Stimulated activated CD8-positive, alpha-beta memory T cell treated with anti-CD3 and anti-CD28 coated beads, Interleukin-7, amount 100 ng/mL, for 1 hour (primary cell): ENCODE measurements at places on chromosomes 3 and 15.

GRCh38 chr3:111315930-111316587, 225.9 kb upstream of the CD96 start:
- no peak for DNase-seq

- no peak for DNase-seq
Observed at GRCh38 chr3:32684029-32684799, 774 bp upstream of the CNOT10 start.

DNA sequence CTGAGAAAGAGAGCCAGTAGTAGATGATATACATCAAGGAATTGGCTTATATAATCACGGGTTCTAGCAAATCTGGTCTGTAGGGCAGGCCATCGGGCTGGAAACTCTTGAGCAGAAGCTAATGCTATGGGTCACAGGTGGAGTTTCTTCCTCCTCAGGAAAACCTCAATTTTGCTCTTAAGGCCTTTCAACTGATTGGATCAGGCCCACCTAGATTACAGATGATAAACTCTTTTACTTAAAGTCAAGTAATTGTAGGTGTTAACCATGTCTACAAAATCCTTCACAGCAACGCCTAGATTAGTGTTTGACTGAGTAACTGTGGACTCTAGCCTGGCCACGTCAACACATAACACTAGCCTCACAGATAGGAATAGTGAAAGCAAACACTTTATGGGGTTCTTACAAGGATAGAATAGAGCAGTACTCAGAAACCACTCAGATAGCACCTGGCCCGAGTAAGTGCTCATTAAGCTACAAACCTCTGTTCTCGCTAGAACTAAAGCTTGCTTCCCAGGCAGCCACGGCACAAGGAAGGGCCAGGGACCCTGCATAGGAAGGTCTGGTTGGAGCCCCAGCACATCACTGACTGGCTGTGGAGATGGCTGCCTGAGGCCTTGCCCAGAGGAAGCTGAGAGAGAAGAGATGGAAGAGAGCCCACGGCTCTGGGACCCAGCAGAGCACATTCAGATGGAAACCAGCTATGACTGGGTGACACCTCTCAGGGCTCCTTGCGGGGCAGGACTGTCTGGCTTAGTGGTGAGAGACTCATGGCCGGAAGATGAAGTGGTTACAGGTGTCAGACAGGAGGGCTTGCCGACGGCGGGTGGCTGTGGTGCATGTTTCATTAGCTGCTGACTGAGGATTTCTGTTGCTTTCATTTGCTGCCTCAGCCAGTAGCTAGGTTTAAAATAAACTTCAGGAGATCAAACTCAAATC, 202.5 kb upstream of the TLE3 start:
- peak; percentile 57 for DNase-seq

DNA sequence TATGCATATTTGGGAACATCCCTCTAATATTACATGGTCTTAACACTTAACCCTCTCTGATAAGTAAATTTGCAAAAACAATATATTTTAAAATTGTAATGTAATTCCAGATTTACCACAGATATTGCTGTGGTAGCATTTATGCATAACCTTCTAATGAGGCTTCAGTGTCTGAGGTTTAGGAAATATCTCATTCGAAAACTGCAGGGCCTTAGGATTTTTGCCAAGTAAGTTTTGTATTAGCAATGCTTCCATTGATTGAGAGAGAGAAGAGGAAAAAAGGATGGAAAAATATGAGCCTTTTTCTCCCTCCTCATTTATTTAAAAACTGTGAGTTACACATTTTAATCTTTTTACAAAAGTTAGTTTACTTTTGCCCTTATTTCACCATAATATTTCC, 294.6 kb downstream of the EPHA3 start:
- no peak for DNase-seq

- DNase-seq = no peak
Observed at GRCh38 chr3:118754406-118755252, 280.0 kb downstream of the IGSF11 start.

DNA sequence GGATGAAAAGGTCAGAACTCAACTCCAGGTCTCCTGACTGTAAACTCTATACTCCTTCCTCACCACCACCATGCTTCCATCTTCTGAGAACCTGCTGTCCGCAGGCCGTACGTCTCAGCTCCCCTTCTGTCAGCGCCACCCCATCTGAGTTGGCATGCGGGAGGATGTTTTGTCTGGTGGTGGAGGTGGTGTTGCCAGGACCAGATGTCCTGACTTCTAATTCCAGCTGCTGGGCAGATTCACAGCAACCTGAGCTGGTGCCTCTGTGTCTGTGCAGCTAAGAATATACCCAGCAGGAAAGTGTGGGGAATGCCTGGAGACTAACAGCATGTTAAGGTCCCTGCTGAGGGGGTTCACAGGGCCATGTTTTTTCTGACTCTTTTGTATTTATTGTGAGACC, 23.2 kb downstream of the PLA1A start:
- no peak for DNase-seq

DNA sequence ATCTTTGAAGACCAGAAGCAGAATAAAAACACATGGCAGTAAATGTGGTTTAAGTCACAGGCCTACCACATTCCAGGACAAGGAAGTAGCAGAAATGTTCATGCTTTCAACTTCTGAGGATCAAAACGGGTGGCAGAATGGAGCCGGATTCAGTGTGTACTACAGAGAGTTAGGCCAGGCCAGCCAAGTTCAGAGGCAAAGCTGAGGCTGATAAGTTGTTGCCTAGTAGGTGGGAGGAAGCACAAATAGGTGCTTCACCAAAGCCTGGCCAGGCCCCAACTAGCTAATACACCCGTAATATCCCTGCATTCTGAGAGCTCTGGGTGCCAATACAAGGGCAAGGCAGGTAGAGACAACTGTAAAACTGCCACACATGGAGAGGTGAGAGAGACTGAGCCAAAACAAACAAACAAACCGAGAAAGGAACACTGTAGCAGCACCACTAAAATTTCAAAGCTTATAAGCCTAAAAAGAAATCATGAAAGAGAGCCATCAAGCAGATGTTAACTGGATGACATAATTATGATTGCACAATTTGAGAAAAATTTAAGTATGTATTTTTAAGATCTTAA, 156.4 kb upstream of the CBLB start:
- no peak for DNase-seq

GRCh38 chr3:108346301-108347227, 50.2 kb downstream of the HHLA2 start:
- no peak for DNase-seq

GRCh38 chr15:87570206-87570605, 686.3 kb downstream of the NTRK3 start:
- DNase-seq = no peak

DNA sequence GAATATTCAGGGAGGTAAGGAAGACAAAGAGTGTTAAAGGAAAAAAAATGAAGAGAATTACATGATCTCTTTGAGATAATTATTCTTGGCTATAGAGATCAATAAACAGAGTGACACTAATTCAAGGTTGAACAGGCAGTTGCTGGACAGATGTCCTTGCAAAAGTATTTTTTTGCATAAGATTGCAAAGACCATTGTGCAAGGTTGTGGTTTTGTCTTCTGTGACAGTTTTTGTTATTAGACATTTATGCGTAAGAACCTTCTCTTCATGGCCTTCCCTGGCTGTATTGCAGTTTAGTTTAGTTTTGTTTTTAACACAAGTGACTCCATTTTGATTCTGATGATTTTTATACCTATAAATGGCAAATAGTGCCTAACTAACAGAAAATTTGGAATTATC, 682.8 kb upstream of the ARPP21 start:
- no peak for DNase-seq

- DNase-seq = no peak
Observed at GRCh38 chr3:188943591-188943990, 228.2 kb upstream of the TPRG1 start.

GRCh38 chr15:41512940-41513505, 604 bp downstream of the LTK start:
- DNase-seq = no peak

GRCh38 chr3:169604118-169604517, 59.4 kb downstream of the MECOM start:
- no peak for DNase-seq

GRCh38 chr15:74297887-74298286, 61.8 kb downstream of the CCDC33 start:
- DNase-seq = no peak

GRCh38 chr15:101089579-101090427, 162.0 kb downstream of the CHSY1 start:
- DNase-seq = no peak

DNA sequence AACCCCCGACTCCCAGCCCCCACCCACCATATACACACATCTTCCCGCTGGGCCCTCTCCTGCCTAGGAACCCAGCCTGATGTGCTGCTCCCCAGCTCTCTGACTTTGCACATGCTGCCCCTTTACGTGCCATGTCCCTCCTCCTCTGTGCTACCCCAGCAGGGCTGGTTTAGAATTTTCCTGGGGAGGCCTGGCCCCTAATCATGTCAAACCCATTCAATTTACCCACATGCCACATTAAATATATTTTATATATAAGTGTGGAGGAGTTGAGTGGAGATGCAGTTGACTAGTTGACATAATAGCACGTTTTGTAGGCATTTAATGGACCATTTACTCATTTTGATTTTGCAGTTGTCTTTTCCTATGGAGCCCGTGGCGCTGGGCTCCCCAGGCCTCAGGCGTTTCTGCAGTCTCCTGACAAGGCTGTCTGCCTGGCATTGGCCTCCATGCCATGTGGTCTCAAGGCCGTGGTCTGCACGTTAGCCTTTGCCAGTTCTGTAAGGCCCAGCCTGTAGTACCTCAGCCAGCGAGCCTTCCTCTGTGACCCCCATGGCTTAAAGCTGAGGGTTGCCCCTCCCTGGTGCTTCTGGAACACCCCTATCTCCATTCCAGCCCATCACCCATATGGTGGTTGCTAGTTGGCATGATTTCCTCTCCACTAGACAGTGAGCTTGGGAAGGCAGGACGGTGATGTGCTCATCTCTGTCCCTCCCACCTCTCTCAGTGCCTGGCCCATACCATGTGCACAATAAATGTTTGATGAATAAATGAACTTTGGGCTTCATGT, 155.8 kb downstream of the TLE3 start:
- no peak for DNase-seq
